ENCODE measurements at places on chromosomes 1 and 21.

- DNase-seq: no peak
Measured at GRCh38 chr1:97986041-97987005, 65.5 kb upstream of the DPYD start.

DNA sequence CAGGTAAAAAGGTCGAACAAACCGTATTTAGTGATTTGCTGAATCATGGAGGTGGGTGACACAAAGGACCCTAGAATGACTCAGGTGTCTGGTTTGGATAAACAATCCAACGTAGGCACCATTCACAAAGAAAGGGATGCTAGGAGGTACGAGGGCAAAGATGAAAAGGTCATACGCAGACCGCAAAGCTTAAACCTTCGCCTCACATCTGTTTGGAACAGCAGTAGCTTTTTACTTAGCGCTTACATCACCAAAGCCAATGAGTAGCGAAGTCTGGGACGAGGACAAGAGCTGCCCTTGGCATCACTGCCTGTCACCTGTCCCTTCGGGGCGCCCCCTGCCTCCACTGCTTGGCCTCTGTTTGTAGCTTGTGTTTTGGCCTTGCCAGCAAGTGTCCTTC is 350.2 kb downstream of the SMYD3 start:
- DNase-seq: no peak

- no peak for DNase-seq
Measured at GRCh38 chr1:45679123-45679522, 7.2 kb downstream of the GPBP1L1 start.

DNA sequence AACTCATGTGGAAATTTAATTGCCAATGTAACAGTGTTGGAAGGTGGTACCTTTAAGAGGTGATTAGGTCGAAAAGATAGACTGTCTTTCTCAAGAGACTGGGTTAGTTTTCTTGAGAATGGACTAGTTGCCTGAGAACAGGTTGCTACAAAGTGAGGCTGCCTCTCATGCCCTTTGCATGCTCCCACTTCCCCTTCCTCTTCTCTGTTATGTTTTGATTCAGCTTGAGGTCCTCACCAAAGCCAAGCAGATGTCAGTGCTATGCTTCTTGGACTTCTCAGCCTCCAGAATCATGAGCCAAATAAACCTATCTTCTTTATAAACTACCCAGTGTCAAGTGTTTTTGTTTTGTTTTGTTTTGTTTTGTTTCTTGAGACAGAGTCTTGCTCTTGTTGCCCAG is 187.0 kb upstream of the RUNX1 start:
- no peak for DNase-seq

- DNase-seq: no peak
Measured at GRCh38 chr1:93140106-93140505, 40.1 kb downstream of the TMED5 start.

Measured in AG04450 (cell line).